NCI-H2107 (cell line): ENCODE measurements at places on chromosomes 16 and 17.
A peak's percentile ranks its signal among the peaks of the same experiment; 100 is the strongest.

GRCh38 chr17:27756467-27757371 lies 43.6 kb downstream of the NOS2 start:
- peak; percentile 20 for DNase-seq

- no peak for DNase-seq
These were observed 2.1 kb downstream of the ANTKMT start for GRCh38 chr16:722835-723633.

- DNase-seq, result no peak
These were observed 9.7 kb upstream of the SNF8 start for GRCh38 chr17:48954300-48954755.

GRCh38 chr16:29743827-29744531 lies 1.8 kb downstream of the C16orf54 start:
- no peak for DNase-seq

- DNase-seq, result no peak
These were observed 10.7 kb upstream of the LITAF start for GRCh38 chr16:11597235-11598095.
